Stimulated activated CD4-positive, alpha-beta T cell treated with anti-CD3 and anti-CD28 coated beads, Interleukin-1b, Interleukin-23, amount 100 ng/mL, for 1 hour (primary cell): ENCODE measurements at places on chromosomes 6 and 20.
A peak's percentile ranks its signal among the peaks of the same experiment; 100 is the strongest.

- DNase-seq: peak; percentile 72
Observed at GRCh38 chr6:151390851-151391470, 398 bp downstream of the ZBTB2 start.

- no peak for DNase-seq
Observed at GRCh38 chr6:23483896-23484295, 642.1 kb upstream of the NRSN1 start.

GRCh38 chr6:52132292-52132691 lies 44.9 kb upstream of the PKHD1 start:
- DNase-seq: no peak

GRCh38 chr20:58481481-58482021 lies 33.6 kb downstream of the APCDD1L start:
- peak; percentile 31 for DNase-seq

GRCh38 chr6:146312608-146313007 lies 231.0 kb upstream of the RAB32 start:
- no peak for DNase-seq

GRCh38 chr6:114833211-114833610 lies 490.4 kb upstream of the HS3ST5 start:
- no peak for DNase-seq

DNA sequence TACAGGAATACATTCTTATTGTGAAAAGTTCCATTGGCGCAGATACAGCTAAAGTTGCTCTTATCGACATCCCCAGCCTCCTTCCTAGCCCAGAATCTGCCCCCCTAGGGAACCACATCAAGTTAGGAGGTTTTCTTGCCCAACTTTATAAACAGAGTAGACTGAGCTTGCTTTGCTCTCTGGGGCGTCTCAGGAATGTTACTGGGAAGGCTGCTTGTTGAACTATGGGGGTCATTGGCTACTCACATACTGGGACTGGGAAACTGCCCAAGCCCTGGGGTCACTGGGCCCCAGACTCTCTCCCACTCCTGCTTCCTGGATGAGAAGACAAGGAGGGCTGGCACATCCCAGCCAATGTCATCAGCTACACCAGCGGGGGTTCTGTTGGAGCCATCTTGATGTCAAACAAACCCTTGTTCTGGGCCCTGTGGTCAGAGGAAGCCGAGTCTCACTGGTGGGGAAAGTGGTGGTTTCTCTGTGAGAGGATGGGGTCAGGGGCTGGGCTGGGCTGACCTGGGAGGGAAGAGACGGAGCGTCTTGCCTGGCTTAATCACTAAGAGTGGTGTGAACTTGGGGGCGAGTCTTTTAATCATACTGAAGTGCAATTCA lies 26.0 kb downstream of the BPIFB4 start:
- DNase-seq: no peak

- peak; percentile 15 for DNase-seq
Observed at GRCh38 chr6:30570740-30571074, 535 bp upstream of the ABCF1 start.

- no peak for DNase-seq
Observed at GRCh38 chr6:127458222-127458621, 967 bp downstream of the KIAA0408 start.

DNA sequence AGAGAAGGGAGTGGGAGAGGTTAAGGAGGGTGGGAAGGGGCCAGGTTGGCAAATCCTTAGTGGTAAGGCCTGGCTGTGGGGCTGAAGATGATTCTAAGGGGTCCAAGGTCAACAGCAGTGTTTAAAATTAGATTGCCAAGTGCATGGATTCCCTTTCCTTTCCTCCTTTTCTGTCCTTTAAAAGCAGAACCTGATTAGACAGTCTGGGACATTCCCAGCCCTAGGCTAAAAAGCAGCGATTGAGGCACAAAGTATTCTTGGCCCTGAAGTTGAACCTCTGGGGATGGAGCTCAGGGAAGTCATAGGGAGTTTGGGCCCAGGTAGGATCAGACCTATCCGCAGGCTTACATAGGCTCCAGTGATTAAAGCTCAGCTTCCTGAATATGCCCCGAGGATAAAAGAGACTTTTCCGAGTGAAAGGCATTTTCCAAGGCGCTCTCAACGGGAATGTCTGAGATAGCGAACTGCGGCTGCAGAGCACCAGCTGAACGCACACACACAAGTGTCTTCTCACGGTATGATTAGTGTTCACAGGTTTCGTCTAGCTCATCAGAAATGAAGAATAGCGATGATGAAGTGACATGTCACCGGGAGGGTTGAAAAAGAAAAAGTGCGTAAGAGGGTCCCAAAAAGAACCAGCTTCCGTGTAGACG lies 787 bp upstream of the CARMIL1 start:
- DNase-seq: no peak

DNA sequence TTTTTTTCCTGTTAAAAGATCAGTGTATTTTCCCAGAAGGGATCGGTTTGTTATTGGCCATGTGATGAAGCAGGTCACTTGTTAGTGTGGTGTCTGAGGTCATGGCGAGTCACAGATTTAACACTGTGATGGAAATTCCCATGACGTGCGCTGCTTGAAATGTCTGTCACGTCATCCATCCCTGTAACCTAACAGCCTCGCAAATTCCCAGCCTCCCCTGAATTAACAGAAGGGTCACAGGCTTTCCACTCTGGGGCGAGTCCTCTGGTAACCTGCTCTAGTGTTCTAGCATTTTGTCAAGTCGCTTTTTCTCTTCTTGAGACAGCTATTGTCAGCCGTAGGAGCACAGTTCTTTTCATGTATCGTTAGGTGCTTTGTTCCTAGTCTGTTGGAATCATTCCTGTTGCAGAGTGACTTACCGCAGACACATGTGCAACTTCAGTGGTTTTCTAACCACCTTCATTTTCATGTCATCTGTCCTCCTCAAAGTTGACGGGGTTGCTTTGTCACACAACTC lies 137.2 kb downstream of the MAP3K4 start:
- DNase-seq: peak; percentile 9

DNA sequence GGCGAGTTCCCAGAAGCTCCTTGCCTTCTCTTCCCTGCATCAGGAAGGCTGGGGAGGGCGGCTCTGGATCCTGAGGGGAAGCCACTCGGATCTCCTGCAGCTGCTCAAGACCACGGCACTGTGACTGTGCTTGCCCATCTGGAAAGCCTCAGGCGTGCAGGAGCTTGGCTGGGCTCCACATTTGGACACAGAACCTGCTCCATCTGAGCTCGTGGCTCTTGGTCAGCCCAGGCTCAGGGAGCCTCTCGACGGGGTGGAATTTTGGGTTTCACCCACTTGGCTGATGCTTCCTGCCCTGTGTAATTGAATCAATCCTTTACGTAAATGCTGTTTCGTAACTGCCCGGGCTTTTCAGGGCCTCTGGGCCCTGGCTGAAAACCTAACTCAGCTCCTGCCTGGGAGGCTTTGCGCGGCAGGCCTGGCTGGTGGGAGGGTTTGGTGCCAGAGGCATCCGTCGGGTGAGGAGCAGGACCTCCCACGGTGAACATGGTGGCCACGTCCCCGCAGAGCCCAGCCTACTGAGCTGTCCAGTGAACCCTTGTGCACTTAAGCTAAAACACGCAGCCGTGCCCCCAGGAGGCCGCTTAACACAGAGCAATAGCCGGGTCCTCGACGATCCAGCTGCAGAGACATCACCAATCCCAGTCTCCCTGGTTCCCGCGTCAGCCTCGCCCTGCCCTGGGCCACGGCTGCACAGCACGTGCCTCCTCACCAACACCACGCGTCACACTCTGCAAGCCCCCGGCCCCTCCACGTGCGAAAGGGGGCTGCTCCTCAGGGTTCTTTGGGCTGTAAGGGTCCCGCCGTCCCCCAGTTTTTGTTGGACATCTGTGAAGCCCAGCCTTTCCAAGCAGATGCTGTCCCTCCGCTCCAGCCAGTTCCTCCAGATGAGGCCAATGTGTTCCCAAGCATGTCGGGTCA lies 241.0 kb downstream of the DLL1 start:
- DNase-seq: no peak

DNA sequence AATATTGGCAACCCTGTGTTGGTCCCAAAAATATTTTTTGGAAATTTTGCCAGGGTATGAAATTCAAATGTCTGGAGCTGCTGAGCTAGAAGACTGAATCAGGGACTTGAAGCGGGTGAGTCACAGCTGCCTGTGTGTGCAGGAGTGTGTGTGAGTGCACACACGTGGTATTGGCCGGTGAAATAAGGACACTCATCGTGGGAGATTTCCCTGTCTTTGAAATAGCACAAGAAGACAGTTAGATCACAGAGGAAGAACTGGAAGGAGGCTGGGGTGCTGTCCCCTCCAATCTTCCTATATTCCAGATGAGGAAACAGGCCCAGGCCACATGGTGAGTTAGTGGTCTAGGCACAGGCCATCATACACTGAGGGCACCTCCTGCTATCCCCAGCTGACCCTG lies 123.8 kb upstream of the MLN start:
- no peak for DNase-seq

GRCh38 chr6:96721227-96721626 lies 116.0 kb downstream of the GPR63 start:
- no peak for DNase-seq

DNA sequence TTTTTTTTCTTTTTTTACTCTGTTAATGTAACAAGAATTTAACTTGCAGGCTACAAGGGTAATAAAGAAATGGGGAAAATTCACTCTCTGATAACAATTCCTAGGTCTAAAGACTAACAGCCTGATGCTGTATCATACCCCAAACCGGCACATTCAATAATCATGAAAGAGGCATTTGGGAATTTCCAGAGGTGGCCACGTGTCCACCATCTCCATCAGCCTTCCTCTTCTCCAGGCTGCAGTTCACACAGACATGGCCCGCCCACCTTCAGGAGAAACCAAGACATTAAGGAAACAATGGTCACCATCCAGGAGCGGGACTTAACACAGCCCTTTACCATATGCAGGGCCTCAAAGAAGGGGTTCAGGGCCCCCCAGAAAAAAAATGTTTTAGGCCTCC lies 44.8 kb downstream of the PDE10A start:
- DNase-seq: no peak

DNA sequence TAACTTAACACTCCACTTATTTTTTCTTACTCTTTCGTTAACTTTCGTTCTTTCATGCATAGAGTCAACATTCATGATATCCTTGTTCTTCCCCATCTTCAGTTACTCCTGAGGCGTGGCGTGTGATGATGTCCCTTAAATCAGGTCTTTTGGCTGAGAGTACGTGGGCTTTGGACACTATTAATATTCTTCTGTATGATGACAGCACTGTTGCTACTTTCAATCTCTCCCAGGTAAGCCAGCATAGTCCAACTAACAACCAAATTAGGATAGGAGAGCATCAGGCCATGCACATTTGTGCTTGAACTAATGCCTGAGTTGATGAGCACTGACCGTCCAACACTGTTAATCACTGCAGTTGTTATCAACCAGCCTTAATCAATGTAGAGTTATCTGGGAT lies 119.6 kb downstream of the TMEM242 start:
- DNase-seq: no peak

DNA sequence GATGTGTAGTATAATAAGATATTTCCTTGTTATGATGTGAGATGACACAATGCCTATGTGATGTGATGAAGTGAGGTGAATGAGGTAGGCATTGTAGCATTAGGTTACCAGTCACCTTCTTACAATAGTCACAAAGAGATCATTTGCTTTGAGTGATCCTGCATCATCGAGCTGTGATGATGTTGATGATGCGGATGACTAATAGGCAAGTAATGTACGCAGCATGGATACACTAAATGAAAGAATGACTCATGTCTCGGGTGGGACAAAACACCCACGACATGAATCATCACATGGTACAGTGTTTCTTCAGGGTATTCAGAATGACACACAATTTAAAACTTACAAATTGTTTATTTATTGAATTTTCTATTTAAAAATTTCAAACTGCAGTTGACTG lies 806.3 kb upstream of the GJE1 start:
- peak; percentile 5 for DNase-seq

- DNase-seq: peak; percentile 27
Observed at GRCh38 chr6:143060354-143060805, 309 bp upstream of the AIG1 start.
